ENCODE measurements at places on chromosomes 5 and 9.
A peak's percentile ranks its signal among the peaks of the same experiment; 100 is the strongest.

DNA sequence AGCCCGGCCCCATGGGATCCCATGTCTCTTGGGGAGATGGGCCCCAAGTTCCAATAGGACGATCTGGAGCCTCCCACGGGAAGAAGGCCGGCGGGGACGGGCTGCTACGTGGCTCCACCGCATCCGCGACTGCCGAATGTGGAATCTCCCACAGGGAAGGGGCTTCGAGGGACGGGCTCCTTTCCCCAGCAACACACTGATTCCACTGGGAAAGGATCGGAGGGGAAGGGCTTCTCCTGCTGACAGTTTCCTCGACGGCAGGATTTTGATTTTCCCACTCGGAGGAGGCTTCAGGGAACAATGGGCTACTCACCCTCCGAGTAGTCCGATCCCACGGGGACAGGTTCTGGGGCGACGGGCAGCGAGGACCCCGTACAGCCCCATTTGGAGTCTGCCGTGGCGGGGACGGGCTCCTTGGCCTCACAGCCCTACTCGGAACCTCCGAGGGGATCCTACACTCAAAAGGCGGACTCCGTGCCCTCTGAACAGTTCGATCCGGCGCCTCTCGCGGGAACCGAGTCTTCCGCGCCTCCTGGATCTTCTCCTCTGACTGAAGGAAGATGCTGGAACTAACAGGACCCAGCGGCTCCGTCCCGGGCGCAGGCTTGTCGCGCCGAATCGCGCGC is 1.3 kb downstream of the PROB1 start:
- H3K27ac ChIP-seq, result no peak overlapping the region
- H3K4me1 ChIP-seq, result no peaks in the 10 kb centered on the region
- no peak for DNase-seq
- H3K4me3 ChIP-seq, result peak overlapping the region; percentile 9

DNA sequence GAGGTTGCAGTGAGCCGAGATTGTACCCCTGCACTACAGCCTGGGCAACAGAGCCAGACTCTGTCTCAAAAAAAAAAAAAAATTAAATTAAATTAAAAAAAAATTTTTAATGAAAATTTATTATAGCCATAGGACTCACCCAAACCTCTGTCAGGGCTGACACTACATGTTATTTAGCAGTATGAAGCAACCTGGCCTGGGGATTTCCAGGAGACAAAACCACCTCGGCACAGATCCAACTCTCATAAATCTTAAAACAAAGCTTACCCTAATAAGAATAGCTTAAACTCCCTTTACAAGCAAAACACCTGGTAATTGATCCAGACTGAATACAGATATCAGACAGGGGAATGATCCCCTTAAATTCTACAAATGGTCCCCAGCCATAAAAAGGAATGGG is 38.4 kb downstream of the PPP1R2B start:
- no peaks in the 10 kb centered on the region for H3K27me3 ChIP-seq
- H3K4me3 ChIP-seq, result no peak overlapping the region
- DNase-seq, result no peak

GRCh38 chr9:119003201-119003611 is 366.0 kb downstream of the BRINP1 start:
- no peaks in the 10 kb centered on the region for H3K4me1 ChIP-seq
- no peak for DNase-seq

- no peak overlapping the region for H3K27ac ChIP-seq
- no peaks in the 10 kb centered on the region for H3K36me3 ChIP-seq
- no peak for DNase-seq
- H3K27me3 ChIP-seq, result no peaks in the 10 kb centered on the region
- H3K4me1 ChIP-seq, result no peaks in the 10 kb centered on the region
Measured at GRCh38 chr5:18968966-18969365, 1019.0 kb downstream of the CDH18 start.

GRCh38 chr5:96080557-96080956 is 118.9 kb upstream of the ELL2 start:
- no peaks in the 10 kb centered on the region for H3K4me1 ChIP-seq
- H3K27me3 ChIP-seq, result no peaks in the 10 kb centered on the region
- no peaks in the 10 kb centered on the region for H3K36me3 ChIP-seq
- no peak overlapping the region for H3K4me3 ChIP-seq

GRCh38 chr5:138755084-138755748 is 2.0 kb downstream of the CTNNA1 start:
- H3K36me3 ChIP-seq, result no peaks in the 10 kb centered on the region
- DNase-seq, result no peak
- no peak overlapping the region for H3K4me3 ChIP-seq
- H3K4me1 ChIP-seq, result peaks cover 8% of the 10 kb centered on the region
- no peaks in the 10 kb centered on the region for H3K27me3 ChIP-seq
- H3K27ac ChIP-seq, result no peak overlapping the region

DNA sequence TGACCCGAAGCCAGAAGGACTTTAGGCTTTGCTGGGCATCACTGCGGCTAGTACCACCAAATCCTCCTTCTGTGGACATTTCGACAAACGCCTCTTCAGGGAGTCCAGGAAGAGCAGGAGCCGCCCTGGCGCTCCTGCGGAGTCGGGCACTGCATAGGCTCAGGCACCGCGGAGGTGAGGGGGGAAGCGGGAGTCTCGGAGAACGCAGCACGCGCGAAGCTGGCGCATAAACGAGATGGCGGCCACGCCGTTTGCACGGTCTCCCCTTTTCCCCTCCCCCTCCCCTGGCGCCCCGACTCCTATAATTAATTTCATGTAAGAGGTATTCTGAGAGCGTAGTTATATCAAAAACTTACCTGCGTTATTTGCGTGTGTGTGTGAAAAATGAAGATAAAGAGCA is 137.8 kb upstream of the GAS1 start:
- H3K4me3 ChIP-seq, result no peak overlapping the region
- no peaks in the 10 kb centered on the region for H3K4me1 ChIP-seq
- H3K27me3 ChIP-seq, result no peaks in the 10 kb centered on the region
- no peak for DNase-seq
- H3K36me3 ChIP-seq, result no peaks in the 10 kb centered on the region
- no peak overlapping the region for H3K27ac ChIP-seq

Data from aorta (tissue), 5 donors.